ENCODE measurements at places on chromosomes 1 and 21.
A peak's percentile ranks its signal among the peaks of the same experiment; 100 is the strongest.

- DNase-seq: no peak
Measured at GRCh38 chr1:196295766-196296165, 312.5 kb downstream of the KCNT2 start.

GRCh38 chr1:18396247-18396980 is 84.3 kb upstream of the KLHDC7A start:
- peak; percentile 13 for DNase-seq

DNA sequence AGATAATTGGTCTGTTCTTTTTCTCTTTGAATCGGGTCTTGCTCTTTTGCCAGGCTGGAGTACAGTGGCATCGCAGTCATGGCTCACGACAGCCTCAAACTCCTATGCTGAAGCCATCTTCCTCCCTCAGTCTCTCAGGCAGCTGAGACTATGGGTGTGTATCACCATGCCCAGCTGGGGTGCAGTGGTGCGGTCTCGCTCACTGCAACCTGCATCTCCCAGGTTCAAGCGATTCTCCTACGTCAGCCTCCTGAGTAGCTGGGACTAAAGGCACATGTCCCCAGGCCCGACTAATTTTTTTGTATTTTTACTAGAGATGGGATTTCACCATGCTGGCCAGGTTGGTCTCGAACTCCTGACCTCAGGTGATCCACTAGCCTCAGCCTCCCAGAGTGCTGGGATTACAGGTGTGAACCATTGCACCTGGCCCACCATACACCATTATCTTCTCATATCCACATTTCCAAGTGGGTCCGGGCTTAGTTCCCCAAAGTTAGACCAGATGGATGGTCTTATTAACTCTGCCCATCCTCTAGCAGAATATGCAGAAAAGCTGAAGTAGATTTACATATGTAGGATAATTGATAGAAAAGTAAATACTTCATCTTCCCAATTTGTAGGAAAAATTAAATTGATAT is 13.1 kb downstream of the CCDC17 start:
- DNase-seq: no peak

DNA sequence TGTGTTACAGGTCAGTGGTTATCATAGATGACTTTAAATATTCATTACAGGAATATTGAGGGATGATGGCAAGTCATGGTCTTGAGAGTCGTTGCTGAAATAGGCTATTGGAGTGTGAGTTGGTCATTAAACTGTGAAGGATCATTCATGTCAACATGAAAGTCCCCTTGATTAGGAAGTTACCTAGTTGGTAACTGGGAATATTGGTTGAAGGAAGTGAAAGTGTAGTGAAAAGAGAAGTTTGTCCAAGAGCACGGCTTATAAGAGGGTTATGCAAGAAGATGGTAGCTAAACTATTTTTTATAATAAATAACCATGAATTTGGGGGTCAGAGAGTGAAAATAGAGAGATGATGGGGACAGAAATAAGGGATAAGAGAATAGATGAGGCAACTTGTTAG is 16.9 kb downstream of the CRB1 start:
- no peak for DNase-seq

DNA sequence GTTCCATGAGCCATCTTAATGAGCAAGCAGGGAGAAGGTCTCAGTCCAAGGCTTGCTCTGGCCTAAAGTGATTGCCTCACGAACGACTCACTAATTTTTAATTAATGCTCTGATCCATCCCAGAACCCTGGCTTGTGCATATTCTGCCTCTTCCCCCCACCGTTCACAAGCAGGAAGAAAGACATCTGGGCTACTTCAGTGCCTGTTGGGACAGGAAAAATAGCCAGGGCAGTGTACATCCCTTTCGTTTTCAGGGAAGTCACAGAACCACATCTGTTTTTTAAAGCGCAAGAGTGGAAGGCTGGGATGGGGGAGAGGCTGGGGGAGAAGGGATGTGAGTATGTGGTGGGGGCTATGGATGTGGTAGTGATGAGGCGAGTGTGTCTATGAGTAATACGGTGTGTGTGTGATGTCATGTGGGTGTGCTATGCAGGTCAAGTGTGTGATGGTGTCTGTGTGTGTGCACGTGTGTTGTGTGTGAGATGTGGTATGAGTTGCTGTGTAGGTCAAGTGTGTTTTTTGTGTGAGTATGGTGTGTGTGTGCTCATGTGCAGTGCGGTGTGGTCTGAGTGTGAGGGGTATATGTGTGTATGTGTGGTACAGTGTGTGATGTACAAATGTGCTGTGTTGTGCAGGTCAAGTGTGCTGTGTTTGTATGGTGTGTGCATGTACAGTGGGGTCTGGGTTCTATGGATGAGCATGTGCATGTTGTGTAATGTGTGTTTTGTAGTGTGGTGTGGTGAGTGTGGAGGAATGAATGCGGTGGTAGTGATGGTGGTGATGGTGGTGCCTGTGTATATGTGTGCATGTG is 64.9 kb upstream of the SYT6 start:
- DNase-seq: no peak

All from epithelial cell of proximal tubule (primary cell).